Activated T-helper 2 cell treated with anti-CD3 and anti-CD28 coated beads, Interferon-gamma antibody, Interleukin-2, Interleukin-4, amounts not matched to agents 10 μg/mL and 5 μg/mL and 100 μg/mL, durations not matched to agents 14 hours and 24 hours and 36 hours (primary cell): ENCODE measurements at places on chromosomes 11 and 22. TPM values are rescaled to one million over a fixed set of nuclear protein-coding genes. Genes with fewer than 3 reads are reported as not detected.

DNA sequence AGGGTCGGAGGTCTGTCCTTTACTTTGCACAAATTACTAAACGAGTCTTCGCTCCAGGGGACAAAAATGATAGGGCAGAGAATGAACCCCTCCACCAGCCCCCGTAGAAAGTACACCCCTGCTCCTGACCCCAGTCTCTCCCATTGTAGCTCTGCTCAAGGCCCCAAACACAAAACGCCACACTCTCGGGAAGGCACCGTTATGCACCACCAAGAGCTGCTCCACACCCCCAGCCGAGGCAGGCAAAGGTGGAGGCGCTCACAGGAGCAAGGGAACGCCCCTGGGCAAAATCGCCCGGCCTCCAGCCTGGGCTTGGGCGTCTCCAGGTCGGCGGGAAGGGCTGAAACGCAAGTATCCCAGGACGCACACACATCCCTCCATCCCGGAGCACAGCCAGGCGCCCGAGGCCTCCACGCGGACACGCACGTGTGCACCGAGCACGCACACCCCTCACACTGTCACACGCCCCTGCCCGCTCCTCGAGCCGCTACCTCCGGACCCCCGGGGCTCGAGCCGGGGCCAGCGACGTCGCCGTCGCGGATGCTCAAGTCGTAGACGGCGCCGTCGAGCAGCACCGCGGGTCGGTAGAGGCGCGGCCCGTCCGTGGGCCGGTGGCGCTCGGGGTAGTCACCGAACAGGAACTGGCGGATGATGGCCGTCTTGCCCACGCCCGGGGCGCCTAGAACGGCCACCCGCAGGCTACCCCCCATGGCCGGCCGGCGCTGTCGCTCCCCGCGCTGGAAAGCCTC is 786 bp downstream of the RASL10A start:
- peaks cover 43% of the 10 kb centered on the region for H3K27me3 ChIP-seq
- no peak for DNase-seq
- no peak overlapping the region for H3K4me3 ChIP-seq

DNA sequence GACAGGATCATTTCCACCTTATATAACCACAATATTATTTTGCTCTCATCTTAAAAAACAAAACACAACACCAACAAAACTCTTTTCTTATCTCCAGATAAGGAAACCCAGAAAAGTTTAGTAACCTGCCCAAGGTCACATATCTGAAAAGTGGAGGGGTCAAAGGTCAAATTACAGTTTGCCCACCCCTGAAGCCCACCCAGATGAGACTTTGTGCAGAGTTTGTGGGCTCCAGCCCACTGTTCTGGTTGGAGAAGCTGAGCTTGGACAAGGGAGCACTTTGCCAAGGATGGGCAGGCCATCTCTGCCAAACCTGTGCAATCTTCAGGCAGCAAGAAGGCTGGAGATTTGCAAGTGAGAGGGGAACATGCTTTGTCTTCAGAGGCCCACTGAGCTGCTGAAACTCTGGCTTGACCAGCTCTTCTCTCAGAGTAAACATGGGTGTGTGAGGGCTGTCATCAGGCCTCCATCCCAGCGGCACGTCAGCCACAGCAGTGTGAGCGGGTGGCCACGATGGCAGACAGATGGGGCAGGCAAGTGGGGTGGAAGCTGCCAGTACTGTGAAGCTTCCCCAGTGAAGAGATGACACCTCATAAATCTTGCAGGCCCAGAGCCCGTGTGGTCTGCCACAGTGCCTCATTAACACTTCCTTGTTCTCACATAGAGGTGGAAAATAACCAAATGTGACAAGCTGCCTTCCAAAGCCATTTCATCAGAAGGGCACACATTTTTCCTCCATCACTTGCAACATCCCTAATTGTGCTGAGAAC is 111.8 kb downstream of the CCDC81 start:
- no peak overlapping the region for H3K4me3 ChIP-seq
- DNase-seq = no peak
- no peaks in the 10 kb centered on the region for H3K36me3 ChIP-seq
- H3K4me1 ChIP-seq = peaks cover 4% of the 10 kb centered on the region

DNA sequence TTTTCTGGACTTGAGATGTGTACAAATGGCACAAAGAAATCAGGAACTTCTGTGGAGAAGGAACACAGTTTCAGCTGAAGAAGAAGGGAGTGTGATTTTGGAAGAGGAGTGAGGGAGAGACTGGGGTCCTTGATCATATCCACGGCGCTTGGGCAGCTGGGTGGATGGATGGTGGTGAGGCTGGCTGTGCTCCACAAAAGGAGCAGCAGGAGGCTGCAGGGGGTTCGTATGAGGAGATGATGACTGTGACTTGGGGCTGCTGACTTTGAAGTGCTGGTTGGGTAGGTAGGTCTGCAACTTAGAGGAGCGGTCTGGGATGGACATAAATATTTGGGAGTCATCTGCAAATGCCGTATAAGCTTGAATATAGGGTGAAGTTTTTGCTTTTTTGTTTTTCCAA is 1.3 kb upstream of the DCHS1 start:
- H3K4me1 ChIP-seq = peaks cover 3% of the 10 kb centered on the region
- H3K27me3 ChIP-seq = peaks cover 19% of the 10 kb centered on the region
- no peak for DNase-seq
- H3K27ac ChIP-seq = no peak overlapping the region
- peaks cover 3% of the 10 kb centered on the region for H3K36me3 ChIP-seq
- no peak overlapping the region for H3K4me3 ChIP-seq

DNA sequence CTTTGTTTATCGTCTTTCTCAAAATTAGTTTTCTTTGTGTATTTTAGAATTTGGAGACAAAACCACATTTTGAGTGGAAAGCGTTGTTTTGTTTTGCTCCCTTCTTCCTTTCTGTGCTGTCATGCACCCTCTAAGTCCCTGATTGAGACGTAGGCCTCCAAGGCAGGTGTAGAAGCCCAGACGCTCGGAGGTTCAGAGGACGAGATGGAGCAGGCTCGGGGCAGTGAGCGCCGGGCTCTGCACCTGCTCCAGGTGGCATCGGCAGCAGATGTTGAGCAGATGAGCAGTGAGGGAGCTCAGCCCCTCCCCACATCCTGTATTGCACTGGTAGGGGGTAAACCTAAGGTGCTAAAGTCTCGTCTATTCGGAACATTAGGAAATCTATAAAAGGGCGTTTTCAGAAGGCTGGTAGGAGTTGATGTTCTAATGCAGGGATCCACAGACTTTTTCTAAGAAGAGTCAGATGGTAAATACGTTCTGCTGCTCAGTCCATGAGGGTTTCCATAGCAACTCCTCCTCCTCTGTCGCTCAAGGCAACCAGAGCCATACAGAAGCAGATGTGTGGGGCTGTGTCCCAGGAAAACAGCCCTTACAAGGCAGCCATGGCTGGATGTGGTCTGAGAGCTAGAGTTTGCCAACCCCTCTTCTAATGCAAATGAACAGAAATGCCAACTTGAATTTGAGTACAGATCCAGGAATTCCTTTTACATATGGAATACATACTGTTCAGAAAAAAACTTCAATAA is 724.2 kb downstream of the BRD1 start:
- no peaks in the 10 kb centered on the region for H3K36me3 ChIP-seq
- no peak for DNase-seq
- no peak overlapping the region for H3K4me3 ChIP-seq
- H3K27me3 ChIP-seq = no peaks in the 10 kb centered on the region

DNA sequence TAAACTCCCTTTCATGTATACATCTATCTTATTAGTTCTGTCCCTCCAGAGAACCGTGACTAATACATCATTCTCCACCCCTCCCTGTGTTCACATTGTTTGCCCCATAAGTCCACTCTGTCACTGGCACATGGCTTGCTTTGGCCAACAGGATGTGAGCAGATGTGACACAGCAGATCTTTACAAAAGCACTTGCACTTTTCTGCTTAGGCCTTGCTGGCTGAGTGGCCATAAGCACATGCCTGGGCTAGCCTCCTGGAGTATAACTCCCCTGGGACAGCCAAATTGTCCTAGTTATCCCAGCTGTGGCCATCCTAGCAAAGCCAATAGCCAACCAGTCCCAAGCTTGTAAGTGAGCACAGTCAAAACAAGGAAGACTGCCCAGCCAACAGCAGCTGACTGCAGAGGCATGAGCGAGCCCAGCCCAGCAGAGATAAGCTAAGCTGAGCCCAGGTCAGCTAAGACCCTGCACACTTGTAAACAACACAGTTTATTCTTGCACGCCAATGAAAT is 9.7 kb upstream of the RCN1 start:
- no peak for DNase-seq
- H3K27me3 ChIP-seq = peaks cover 26% of the 10 kb centered on the region
- H3K36me3 ChIP-seq = no peaks in the 10 kb centered on the region
- no peak overlapping the region for H3K4me3 ChIP-seq

DNA sequence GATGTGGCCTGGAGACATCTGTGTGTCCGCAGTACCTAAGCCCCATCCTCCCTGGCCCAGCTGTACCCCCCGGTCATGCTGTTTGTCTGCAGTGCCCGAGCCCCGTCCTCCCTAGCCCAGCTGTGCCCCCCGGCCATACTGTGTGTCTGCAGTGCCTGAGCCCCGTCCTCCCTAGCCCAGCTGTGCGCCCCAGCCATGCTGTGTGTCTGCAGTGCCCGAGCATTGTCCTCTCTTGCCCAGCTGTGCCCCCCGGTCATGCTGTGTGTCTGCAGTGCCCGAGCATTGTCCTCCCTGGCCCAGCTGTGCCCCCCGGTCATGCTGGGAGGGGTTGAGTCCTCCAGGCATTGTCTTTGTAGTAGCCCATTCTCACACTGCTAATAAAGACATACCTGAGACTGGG is 7.6 kb upstream of the ARSA start:
- no peak overlapping the region for H3K27ac ChIP-seq
- no peak for DNase-seq
- no peak overlapping the region for H3K4me3 ChIP-seq
- H3K4me1 ChIP-seq = no peaks in the 10 kb centered on the region
- no peaks in the 10 kb centered on the region for H3K36me3 ChIP-seq
- H3K27me3 ChIP-seq = peaks cover 3% of the 10 kb centered on the region

DNA sequence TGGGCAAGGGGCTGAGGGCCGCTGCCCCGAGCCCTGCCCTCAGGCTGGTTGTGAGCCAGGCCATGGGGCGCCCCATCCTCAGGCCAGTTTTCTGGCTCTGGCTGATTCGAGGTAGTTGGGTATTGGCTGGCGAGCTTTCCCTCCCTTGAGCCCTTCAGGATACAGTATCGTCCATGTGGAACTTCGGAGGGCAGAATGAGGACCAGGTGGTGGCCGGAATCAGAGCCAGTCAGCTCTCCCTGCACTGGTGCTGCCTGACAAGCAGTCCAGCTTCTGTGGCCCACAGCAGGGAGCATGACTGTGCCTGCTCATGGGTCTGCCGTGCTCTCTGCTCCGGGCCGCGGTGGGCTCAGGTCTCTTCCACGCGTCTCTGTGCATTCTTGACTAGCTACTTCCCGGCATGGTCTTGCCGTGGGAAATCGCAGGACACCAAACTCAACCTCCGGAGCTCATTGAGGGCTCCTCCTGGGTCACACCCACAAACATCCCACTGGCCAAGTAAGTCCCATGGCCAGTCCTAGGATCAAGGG is 1289.3 kb downstream of the BRD1 start:
- DNase-seq = no peak
- H3K4me1 ChIP-seq = no peaks in the 10 kb centered on the region
- no peak overlapping the region for H3K4me3 ChIP-seq
- no peaks in the 10 kb centered on the region for H3K36me3 ChIP-seq
- no peak overlapping the region for H3K27ac ChIP-seq
- no peaks in the 10 kb centered on the region for H3K27me3 ChIP-seq

DNA sequence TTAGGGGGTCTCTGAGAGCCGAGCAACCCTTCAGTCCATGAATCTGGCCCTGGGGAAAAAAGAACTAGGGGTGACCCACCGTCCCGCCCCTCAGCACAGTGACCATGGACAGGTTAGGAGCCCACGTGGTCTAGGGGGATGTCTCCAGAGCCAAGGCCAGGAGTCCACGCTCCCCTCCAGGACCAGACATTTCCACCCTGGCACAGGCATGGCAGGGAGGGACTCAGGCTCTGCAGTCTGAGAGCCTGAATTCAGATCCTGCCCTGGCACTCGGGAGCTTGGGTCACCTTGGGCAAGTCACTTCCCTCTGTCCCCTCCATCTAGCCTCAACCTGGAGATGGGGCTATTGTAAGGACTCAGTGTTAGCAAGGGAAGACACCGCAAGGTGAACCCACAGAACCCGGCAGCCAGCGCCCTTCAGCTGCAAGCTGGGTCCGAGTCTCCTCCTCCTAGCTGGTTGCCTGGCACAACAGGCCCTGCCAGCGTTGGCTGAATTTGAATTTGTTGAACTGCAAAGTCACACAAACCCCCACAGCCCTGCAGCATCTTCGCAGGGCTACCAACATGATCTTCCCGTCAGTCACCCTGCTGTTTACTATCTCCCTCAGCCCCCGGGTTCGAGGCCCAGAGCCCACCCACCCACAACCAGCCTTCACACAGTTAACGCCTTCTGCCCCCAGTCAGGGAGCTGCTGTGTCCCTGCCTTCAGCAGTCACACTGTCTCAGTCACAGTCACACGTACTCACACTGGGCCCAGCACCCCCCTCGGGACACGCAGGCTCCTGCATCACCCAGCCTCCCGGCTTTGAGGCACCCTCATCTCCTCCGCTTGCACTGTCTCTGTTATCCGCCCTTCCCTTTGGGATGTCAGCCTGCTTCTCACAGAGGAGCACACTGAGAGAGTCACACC is 603 bp upstream of the PDGFB start:
- peak overlapping the region; percentile 56 for H3K4me3 ChIP-seq
- peak overlapping the region; percentile 3 for H3K27ac ChIP-seq
- H3K4me1 ChIP-seq = peaks cover 19% of the 10 kb centered on the region
- DNase-seq = no peak

Gene MRPL16
- 87.7 and 90.4 TPM in 2 replicates for total RNA-seq

Gene CNGA4
- not detected in 2 replicates for total RNA-seq

Gene PTGDR2
- total RNA-seq = 0.28 and 0.32 TPM in 2 replicates
